ENCODE measurements at places on chromosomes 2 and 18.
A peak's percentile ranks its signal among the peaks of the same experiment; 100 is the strongest.

- DNase-seq, result no peak
Observed at GRCh38 chr18:69945220-69946114, 2.2 kb downstream of the CD226 start.

DNA sequence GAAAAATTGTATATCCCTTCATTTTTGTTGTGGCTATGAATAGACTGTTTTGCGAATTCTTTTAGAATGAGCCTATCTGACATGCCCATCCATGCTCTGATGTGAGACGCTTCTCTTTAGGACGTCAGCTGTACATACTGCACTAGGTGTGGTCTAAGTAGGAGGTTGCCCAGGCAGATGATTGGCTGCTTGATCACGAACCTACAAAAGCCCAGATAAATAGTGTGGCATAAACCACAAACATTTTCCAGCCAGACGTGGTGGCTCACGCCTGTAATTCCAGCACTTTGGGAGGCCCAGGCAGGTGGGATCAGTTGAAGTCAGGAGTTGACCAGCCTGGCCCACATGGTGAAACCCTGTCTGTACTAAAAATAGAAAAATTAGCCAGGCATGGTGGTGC lies 251.8 kb downstream of the AGAP1 start:
- no peak for DNase-seq

GRCh38 chr18:55470826-55471225 lies 117.2 kb downstream of the TCF4 start:
- DNase-seq, result no peak

GRCh38 chr2:238096311-238097011 lies 3.7 kb upstream of the ESPNL start:
- DNase-seq, result no peak

DNA sequence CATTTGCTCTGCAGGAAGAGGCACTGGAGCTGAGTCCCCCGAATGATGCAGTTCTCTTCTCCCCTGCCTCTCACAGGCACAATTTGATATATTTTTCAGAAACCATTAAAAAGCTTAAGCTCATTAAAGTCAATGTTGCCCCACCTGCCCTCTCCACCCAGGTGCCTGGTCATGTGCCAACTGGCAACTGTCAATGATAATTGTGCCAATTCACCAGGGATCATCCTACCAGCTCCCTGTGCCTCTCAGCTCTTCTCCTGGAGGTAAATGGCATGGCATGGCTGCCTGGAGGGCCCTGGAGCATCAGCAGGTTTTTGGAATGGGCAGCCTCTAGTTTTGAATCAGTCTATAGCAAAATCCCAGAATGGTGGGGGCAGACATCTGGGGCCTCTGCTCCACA lies 279.6 kb upstream of the ID2 start:
- no peak for DNase-seq

DNA sequence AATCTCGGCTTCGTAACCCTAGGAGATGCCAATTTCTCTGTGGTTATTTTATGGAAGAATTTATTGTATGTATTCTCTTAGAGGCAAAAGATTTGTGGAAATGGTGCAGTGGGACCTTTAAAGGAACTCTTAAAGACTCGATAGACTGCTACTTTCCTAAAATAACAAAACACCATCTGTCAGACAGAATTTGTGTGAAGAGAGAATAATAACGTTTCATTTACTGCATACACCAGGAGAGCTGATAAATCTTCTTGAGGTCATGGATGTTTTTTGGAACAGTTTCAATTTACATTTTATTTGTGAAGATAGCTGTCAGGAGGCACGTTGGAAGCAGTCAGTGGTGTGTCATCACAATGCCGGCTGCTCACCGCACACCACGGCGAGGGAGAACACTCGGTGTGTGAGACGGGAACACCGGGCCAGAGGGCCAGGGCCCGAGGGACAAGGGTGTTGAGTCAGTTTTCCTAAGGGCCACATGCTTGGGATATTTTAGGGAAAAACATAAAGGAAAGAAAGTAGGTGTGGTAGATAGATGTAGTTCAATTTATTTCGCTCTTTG lies 1681.0 kb upstream of the DDX18 start:
- DNase-seq, result no peak

DNA sequence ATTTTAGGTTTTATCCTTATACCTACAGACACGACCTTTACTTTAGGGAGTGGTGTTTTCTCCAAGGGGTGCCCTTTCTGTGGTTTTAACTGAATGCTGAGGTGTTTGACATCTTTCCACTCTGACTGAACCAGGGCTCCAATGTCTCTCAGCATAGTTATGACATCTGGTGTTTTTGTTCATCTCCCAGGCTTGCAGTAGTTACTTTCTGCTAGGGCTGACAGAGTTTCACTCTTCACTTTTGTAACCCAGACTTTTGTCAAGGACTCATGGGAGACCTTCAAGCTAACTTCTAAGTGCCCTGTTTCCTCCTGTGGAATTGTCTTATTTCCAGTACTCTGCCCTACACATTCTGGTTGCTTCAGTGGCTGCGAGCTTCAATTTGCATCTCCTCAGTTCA lies 103.1 kb downstream of the CCDC85A start:
- no peak for DNase-seq

DNA sequence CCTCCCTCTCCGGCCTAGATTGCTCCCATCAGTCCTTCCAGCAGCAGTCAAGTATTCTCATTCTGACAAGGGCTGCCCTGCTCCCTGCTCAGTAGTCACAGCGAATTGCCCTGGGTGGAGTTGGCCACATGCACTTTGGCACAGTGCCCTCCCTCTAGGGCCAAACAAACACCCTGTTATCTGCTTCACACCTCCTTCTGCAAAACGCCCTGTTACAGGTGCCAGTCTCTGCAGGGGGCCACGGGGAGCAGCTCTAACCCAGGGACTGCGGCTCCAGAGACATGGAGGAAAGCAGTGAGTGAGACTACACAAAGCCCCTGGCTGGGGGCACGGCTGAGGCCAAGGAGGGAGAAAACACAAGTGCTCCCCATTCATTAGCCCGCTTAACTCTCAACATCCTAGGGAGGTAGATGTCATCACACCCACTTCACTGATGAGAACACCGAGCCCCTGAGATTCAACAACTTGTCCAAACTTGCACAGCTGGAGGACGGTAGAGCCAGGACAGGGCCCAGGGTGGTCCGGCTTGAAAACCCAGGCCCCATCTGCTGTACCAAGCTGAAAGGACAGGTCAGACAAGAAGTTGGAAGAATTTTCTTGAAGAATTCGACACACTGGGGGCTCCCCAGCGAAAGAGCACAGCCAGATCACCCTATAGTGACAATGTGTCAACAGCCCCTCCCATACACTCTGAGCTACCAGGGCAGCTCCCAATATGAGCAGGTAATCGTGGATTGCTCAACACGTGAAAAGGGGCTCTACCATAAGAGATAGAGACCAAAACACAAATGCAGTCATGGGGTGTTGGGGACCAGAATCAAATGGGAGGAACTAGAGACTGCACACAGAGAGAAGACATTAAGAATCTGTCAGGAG lies 8.7 kb upstream of the TFCP2L1 start:
- DNase-seq, result no peak

DNA sequence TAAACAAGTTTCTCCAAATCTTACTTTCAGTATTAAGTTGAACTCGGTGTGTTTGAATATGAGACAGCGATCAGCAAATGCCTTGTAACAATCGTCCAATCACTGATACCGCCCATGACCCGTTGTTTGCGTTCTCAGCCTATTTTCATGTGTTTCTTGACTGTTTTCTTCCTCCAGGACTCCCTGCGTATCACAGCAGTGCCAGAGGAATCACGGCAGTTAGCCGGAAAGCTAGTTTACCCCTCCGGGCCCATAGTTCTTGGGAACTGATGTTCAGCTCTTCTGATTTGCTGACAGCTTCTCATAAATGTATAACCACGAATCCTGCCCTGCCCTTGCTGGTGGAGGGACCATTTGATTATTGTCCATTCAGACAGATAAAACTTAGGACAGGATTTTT lies 42.2 kb upstream of the TPO start:
- DNase-seq, result no peak

DNA sequence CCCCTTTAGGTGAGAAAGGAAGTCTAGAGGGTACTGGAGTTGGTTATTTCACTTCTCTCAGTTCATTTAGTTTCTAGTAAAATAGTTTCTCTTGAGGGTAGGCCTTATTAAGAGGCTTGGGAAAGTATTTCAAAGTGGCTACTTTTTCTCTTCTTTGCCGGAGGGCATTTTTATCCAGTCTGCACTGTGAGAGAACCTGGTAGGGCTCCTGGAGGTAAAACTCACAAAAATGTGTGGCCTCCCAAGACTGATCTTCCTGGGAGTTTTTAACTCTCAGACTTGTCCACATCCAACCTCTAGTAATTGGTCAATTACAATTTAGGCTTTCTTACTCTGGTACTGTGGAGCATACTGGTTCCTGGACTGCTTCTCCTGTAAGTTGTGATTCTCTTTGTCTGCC lies 28.0 kb downstream of the EHBP1 start:
- DNase-seq, result no peak

GRCh38 chr2:240499309-240500301 lies 58.2 kb downstream of the ANKMY1 start:
- no peak for DNase-seq

- DNase-seq, result peak; percentile 26
Observed at GRCh38 chr2:219388121-219388906, 602 bp upstream of the DNPEP start.

GRCh38 chr18:23211146-23211545 lies 75.9 kb downstream of the CABLES1 start:
- DNase-seq, result no peak

DNA sequence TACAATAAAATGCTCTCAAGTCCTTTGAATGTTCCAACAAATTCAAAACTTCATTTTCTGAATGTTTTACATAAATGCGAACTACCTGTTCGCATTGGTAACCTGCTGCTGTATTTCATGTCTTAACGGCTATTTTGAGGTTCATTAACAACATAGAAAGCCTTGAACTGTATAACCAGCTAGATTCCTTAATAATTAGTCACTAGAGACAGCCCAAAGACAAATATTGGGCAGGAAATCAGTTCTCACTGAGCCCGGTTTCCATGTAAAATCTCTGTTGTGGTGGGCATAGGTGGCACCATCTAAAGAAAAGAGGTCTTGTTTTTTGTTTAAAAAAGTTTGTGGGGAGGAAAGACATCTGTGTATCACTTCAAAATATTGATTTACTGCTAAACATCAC lies 29.2 kb downstream of the PDIA6 start:
- DNase-seq, result no peak

DNA sequence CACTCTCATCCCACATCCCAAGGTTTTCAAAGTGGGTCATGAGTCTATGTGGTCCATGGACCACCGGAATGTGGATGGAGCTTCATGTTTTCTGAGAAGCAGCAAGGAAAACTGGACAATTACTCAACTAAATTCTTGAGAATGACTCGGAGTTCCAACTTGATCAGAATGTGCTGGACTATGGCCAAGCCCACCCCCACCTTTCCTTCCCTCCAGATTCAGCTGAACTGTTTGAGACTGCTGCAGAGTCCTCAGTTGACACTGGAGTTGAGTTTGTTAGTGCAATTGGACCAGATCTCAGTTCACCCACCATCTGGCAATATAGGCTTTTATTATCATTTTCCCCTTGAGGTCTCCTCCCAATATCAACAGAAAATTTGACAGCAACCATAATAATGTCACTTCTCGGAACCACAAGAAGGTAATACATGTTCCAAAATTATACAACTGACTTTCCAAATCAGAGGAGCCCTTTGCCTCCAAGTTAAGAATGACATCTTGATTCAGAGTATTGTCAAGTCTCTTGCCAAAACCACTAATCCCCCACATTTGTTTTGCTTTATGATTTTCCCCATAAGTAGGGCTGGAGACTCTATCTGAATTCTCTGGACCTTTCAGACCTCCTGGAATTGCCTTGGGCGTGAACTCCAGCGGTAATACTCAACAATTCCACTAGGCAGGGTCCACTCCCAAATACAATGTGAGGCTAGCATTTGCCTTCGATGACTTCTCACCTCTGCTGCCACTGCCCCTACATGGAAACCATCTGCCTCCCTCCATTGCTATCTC lies 8.8 kb downstream of the COL4A4 start:
- peak; percentile 80 for DNase-seq

DNA sequence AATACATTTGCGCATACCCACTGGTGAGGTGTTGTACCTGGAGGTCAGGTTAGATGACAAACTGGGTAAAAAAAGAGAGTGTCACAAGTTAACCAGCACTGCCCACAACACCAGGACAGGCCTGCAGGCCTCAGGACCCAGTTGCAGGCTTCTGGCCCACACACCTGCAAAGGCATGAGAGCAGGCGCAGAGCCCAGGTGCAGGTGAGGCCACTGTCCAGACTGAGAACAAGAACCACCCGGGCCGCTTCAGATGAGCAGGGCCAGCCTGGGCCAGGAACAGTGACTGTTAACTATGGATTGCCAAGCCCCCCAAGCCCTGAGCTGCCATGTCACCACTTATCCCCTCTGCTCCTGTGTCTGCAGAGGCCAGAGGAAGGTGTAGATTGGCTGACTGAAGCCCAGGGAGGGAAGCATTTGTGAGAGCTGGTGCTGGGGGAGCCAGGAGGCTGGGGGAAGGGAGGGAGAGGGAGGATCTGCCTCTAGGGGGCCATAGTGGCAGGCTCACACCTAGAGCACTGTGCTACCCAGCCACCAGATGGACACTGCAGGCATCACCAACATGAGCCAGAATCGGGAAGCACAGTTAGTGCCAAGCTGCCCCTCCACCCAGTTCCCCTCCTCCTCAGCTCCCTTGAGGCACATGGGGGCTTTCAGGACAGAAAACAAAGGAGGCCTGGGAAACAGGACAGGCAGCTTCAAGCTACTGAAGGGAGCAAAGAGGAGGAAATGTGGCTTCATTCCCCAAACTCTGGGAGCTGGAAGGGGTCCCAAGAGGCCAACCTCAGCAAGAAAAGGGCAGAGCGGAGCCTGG lies 35.4 kb downstream of the SFXN5 start:
- DNase-seq, result no peak

- no peak for DNase-seq
Observed at GRCh38 chr2:133940134-133940533, 313.7 kb upstream of the MGAT5 start.

GRCh38 chr18:34710458-34710914 lies 388 bp downstream of the DTNA start:
- no peak for DNase-seq

DNA sequence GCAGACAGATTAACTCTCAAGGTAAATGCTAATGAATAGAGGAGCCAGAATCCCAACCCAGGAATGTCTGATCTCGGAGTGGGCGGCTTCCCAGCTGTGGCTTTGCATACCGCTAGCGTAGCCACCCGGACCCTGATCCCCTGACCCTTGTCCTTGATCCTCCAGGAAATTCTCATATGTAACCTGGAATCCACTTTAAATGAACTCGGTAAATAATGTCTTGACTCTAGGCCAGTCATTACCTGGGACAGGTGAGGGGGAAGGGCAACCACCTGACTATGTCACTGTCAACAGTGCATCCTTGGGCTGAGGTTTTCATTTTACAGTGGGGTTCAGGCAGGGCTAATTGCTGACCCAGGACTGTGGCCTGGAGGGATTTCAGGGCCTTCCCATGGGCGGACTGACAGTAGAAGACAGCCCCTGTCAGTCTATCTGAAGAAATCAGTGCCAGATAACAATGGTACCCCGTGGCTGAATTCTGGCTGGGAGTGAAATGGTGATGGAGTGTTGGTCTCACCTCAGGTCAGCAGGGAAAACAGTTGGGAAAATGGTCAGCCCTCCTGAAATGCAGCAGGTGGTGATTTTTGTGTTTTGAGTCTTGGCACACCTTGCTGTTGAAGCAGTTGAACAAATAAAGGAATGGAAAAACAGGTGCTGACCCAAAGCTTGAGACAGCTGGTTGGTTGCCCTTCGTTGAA lies 9.6 kb downstream of the ACKR3 start:
- DNase-seq, result no peak

GRCh38 chr2:59398081-59398480 lies 1155.4 kb downstream of the BCL11A start:
- DNase-seq, result no peak

GRCh38 chr2:49371128-49371701 lies 216.9 kb upstream of the FSHR start:
- DNase-seq, result no peak

GRCh38 chr18:8480506-8481328 lies 128.5 kb upstream of the RAB12 start:
- DNase-seq, result peak; percentile 26

All from HS-27A (cell line).